ENCODE measurements at places on chromosomes 12 and 14.

- no peak for DNase-seq
Measured at GRCh38 chr14:81516986-81517797, 16.5 kb downstream of the SEL1L start.

DNA sequence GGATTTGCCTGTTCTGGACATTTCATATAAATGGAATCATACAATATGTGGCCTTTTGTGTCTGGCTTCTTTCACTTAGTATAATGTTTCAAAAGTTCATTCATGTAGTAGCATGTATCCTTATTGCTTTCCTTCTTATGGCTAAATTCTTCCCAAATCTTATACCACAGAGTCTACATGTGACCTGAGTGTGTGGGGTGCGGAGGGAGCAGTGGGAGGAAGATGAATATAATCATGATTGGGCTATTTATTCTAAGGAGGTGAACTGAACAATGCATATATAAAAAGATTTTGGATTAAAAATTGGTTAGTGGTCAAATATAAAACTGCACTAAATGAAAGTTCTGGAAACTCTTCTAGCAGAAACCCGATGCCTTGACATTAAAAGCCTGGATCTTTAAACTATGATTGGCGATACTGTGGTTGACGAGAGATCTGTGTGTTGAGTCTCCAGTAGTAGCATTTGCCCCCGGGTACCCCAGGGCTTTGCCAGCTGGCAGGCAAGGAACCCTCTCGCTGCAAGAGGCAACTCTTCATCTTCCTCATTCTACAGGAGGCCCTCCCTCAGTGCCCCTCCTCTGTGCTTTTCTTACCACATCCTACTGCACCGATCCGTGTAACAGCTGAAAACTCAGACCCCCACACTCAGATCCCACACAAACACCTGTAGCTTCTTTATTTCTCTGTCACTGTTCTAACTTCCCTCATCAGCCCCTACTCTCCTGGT, 2.6 kb downstream of the CYP46A1 start:
- DNase-seq, result no peak

DNA sequence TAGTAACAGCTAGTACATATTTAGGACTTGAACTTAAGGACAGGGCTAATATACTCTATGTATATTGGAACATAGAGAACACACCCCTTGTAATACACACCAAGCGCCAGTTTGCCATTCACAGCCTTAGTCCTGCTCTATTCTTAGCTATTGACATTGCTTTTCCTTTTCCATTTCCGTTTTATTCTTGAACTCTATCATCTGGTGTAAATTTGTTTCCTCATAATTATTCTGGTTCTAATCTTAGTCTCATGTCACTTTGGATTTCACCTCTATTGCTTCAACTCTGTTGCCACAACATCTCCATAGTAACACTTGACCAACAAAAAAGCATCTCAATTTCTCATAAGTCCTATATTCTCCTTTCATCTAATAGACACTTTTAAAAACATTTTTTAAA, 225.7 kb downstream of the PHLDA1 start:
- DNase-seq, result no peak

DNA sequence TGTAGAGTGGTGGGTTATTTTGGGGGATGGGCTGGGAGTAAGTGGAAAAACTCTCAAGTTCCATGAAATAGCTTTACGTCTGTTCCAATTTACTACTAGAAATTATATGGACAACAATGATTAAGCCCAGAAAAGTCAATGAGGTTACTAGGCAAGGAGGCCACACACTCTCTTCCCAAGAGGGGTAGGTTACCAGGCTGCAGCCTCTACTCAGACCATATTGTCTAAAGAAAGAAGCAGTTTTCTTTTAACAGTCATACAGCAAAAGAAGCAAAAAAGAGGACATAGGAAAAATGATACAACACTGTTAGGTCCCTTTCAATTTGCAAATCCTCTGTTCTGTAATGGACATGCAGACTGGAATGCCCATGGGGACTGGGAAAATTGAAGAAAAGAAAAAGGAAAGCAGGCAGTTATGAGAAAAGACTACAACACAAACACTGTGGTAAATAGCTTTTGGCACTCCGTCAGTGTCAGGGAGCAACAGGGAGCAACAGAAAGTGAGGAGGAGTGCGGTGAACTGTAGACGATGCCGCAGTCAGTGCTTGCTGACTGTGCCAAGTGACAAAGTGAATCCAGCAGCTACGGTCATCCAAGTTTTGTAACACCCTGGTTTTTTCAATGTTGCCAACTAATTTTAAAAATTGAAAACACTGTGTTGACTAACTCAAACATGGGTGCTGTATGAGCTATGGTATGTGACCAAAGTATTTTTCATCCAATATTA, 39.8 kb upstream of the HMGA2 start:
- no peak for DNase-seq

DNA sequence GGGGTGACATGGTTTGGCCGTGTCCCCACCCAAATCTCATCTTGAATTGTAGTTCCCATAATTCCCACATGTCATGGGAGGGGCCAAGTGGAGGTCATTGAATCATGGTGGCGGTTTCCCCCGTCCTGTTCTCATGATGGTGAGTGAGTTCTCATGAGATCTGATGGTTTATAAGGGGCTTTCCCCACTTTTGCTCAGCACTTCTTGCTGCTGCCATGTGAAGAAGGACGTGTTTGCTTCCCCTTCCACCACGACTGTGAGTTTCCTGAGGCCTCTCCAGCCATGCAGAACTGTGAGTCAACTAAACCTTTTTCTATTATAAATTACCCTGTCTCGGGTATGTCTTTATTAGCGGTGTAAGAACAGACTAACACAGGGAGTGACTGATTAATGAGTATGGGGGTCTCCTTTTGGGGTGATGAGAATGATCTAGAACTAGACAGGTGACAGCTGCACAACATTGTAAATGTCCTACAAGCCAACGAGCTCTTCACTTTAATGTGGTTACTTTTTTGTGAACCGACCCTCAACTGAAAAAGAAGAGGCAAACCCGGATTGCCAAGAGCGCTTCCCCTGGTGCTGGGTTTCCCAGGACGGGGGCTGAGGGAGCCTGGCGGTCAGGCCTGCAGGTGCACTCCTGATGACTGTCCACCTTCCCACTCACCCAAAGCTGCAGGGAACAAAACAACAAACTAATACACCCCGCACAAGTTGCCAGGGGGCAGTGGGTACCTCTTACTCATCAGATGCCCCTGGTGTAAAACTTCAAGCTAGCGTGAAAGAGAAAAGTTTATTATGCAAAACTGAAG, 90.1 kb downstream of the NCOR2 start:
- no peak for DNase-seq

DNA sequence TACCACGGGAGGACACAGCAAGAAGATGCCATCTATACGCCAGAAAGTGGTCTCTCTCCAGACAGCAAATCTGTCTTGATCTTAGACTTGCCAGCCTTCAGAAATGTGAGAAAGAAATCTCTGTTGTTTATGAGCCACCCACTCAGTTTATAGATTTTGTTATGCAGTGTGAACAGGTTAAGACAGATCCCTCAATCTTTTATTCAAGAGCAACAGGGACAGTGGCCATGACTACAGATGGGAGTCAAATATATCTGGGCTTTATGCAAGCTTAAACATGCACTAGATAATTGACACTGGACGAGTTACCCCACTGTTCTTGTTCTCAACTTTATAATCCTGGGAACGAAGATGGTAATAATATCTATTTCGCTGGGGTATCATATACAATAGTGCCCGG, 288.7 kb downstream of the RPAP3 start:
- DNase-seq, result no peak

- DNase-seq, result no peak
Measured at GRCh38 chr12:76080729-76081415, 3.6 kb downstream of the NAP1L1 start.

DNA sequence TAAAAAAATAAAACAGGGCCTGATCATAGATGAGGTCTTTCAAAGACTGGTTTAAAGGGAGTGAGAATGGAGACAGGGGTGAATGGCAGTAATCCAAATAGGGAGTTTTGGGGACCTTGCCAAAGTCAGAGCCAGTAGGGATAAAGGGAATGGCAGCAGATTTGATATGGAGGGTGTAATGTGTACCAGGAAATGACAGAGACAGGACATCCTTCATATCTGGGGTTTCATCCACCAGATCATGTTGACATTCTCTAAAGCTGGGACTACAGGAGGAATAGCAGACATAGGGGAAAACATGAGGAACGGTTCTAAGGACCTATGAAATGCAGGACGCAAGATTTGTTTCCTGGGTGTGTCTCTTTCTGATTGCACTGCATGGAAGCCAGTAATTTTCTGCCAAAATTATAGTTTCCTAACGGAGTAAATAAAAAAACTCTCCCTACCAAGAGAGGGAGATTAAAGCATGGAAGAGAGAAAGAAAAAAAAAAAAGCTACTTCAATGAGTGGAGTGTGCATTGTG, 169.9 kb downstream of the PRKD1 start:
- DNase-seq, result no peak

DNA sequence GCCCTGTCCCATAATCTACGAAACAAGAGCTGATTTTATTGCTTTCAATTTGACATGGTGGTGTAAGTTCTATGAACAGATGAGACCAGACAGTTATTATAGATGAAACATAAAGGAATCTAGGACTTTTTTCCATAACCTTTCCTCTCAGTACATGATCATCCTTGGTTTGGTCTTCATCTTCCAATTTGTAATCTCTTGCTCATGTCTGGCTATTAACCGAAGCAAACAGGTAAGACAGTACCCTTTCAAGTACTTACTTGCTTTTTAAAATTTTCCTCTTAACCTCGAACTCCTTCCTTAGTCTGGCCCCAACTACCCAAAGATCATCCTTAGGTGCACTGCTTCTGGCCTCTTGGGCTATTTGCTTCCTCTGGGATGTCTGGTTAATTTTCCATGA, 1.2 kb downstream of the TSPAN31 start:
- no peak for DNase-seq

DNA sequence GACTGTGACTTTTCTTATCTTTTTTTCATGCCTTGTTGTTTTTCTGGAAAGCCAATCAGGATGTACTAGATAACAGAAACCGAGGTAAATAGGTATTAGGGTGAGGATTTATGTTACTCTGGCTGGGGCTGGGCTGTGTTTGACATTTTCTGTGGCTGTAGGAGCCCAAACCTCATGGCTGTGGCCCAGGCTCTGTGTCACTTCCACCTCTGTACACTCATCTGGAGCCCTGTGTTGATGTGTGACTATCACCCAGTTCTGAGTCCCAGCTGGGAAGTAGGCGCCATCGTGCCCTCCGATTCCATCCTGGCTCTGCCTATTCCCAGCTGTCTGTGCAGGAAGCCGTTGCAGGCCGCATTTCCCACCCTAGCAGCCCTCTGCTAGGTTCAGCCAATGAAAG, 1.6 kb upstream of the HHIPL1 start:
- DNase-seq, result no peak

- DNase-seq, result peak; percentile 57
Measured at GRCh38 chr12:44875954-44876543, at the start of gene NELL2. NELL2 (minus strand) TSS chr12:44876315; CDS start chr12:44875869, 446 bp downstream.

DNA sequence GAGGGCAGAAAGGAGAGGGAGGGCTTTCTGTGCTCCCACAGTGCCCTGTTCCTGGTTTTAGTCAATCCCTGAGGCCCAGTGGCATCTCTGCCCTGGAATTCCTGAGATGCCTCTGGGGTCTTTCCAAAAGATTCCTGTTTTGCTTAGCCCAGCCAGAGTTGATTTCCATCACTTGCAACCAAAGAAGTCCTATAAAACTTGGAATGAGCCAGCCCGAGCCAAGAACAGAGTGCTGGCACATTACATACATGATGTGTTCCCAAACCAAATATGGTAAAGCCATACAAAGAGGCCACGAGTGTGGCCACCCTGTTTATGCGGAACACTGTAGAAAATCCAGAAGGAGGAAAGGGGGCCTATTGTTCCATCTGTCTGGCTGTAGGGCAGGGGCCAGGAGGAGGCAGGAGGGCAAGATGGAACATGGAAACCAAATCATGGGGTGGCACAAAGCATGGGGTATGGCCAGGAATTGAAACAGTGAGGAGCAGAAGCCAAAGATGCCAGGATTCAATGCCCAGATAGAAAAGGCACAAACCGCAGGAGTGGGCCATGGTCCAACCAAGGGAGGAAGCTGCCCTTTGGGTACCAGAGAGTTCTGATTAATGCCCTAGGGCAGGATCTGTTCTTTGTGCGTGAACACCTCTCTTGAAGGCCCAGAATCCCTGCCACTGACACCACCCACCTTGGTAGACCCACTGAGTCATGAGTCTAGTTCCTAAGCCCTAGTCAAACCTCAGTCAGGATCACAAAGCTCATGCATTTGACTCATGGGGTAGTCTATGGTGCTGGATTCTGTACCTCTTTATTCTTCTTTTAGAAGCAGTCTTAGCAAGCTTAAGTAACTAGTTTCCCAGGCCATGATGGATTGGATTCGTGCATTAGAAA, 75.2 kb downstream of the LRRC74A start:
- no peak for DNase-seq

DNA sequence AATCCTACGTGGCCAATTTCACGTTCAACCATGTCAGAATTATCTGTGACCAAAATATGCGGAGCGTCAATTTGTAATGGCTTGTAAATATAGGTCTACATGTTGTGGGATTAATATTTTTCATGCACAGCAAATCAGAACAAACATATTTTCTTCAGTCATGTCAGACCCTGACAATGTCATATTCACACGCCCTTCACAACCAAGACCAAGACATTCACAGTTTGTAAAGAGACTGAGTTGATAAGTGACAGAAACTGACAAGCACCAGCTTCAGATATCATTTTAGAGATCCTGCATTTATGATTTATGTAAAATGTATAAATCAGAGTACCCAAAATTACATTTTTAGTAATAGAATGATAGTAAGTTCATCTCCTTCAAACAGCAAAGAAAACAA, 57.3 kb upstream of the NOVA1 start:
- no peak for DNase-seq

- DNase-seq, result no peak
Measured at GRCh38 chr12:87349681-87350080, 679.5 kb downstream of the C12orf50 start.

GRCh38 chr14:30525833-30526232, 33.1 kb upstream of the G2E3 start:
- DNase-seq, result no peak

DNA sequence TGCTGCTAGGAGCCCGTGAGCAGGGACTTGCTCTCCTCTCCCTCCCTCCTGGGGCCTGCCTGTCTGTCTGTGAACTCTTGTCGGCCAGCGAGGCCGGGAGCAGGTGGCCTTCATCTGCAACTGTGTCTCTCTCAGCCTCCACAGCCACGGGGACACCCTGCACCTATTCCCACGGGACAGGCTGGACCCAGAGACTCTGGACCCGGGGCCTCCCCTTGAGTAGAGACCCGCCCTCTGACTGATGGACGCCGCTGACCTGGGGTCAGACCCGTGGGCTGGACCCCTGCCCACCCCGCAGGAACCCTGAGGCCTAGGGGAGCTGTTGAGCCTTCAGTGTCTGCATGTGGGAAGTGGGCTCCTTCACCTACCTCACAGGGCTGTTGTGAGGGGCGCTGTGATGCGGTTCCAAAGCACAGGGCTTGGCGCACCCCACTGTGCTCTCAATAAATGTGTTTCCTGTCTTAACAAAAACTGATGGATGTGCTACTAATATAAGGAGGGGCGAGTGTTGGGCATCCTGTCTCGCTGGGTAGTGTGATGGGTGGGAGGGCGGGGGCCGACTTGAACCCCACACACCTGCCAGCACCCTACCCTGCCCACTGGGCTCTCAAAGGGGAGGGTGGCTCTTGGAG, 34.8 kb downstream of the MEG3 start:
- DNase-seq, result no peak

- no peak for DNase-seq
Measured at GRCh38 chr12:57772429-57773322, at the start of gene EEF1AKMT3. EEF1AKMT3 (plus strand) TSS chr12:57772614; CDS start chr12:57772725, 111 bp downstream.

Data from activated CD8-positive, alpha-beta memory T cell treated with anti-CD3 and anti-CD28 coated beads for 4 hours (primary cell).